Fibroblast of skin of back (primary cell): ENCODE measurements at places on chromosomes 7 and 10.

GRCh38 chr7:64101126-64101942 lies 56.1 kb downstream of the ZNF727 start:
- DNase-seq = no peak

DNA sequence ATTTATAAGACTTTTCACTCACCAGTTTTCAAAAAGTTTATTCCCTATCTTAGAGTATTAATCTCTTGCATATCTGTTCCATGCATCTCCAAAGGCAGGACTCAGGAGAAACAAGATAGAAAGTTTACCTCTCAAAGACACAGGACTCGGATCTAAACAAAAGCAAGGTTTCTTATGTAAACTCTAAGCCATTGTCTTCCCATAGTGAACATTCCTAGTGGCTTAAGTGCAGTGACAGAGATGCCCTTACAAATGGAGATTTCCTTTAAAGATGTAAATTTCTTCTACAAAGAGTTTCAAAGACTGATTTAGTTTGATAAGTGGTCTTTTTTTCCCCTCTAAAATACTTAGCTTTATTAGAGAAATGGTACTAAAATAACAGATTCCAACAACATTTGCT lies 209.8 kb downstream of the ACTR3B start:
- no peak for DNase-seq

GRCh38 chr7:75639886-75640190 lies 98.9 kb downstream of the HIP1 start:
- no peak for DNase-seq

- DNase-seq = peak; percentile 41
These were observed 449.1 kb downstream of the KCNMA1 start for GRCh38 chr10:77188521-77188920.

- DNase-seq = no peak
These were observed 101.5 kb upstream of the PRSS1 start for GRCh38 chr7:142647749-142648148.

GRCh38 chr10:63716016-63716580 lies 194.9 kb downstream of the REEP3 start:
- DNase-seq = no peak

GRCh38 chr7:47386273-47386835 lies 195.6 kb downstream of the TNS3 start:
- DNase-seq = no peak

DNA sequence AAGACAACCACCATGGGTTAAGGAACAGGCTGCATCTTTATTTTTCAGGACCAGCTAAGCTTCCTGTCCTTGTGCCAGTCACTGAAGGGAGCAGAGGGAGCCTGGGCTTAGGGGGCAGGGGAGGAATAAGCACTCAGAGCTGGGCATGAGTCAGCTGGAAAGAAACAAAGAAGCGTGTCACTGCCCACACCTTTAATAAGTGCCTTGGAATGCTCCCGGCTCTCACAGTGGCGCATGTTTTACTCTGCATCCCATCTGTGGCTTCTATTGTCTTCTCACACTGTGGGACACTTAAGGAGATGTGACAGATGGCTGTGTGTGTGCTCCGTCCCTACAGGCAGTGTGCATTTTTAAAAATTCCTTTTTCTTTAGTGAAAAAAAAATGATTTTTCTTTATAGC lies 71.7 kb downstream of the MTURN start:
- DNase-seq = peak; percentile 66

DNA sequence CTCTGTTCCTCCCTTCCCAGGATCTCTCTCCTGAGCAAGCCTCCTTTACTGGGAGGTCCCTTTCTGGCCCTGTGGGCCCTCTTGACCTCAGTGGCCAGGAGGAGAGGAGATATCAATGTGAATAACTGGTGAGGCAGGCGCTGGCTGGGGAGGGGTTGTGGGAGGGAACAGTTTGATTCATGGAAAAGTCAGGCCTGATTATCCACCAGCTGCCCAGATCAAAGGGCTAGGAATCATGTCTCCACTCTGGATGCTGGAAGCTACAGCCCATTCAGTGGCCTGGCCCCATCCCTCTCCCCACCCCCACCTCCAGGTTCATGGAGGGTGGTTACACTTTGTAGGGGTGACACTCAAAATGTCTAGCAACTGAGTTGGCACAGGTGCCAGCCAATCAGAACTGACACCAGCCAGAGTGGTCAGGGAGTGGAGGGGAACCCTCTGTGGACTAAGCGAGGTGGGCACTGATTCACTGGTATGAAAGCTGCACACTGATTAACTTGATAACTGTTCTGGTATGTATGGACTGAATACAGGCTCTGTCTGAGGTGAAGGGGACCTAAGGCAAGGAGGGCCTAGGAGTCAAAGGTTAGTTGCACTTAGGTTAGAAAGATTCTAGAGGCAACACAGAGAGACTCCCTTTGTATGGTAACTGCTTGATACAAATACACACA lies 4.8 kb downstream of the PRRT4 start:
- DNase-seq = no peak

DNA sequence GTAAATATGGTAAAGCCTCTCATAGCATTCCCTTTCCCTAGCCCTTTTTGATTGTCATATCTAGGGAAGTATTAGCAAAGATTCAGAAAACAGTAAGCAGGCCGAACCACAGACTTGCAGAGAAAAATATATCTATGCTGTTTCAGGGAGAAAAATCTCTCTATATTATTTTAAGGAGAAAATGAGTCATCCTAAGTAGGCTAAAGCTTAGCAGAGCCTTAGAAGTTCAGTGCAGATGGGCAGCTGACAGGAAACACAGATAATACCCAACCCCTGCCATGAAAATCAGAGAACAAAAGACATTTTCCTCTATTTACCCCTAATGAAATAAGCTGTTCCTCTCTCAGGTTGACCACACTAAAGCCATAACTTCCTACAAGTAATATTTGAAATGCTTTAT lies 16.5 kb downstream of the C1QL3 start:
- peak; percentile 42 for DNase-seq

DNA sequence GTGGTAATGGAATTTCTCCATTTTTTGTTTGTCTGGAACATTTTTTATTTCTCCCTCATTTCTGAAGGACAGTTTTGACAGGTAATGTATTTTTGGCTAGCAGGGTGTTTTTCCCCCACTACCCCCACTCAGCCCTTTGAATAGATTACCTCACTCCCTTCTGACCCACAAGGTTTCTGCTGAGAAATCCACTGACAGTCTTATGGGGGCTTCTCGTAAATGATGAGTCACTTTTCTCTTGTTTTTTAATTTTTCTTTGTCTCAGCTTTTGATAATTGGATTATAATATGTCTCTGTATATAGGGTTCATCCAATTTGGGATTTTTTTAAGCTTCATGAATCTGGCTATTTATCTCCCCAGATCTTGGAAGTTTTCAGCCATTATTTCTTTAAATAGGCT lies 74.7 kb upstream of the CCDC71L start:
- DNase-seq = no peak

DNA sequence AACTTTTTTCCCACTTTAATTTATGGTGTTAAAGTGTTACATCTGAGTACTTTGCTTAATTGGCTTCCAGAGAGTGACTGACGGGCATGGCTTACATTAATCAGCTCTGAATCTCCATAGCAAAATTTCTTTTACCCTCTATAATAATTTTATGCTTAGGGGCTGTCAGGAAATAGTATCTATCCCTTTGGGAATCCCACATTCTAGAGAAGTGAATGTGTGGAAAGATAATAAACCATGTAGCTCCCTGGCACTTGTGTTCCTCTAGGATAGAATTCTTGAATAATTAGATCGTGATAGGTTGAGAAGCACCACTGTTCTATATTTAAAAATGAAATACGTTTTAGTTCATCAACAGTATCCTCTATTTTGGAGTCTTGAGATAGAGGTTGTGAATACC lies 89.6 kb downstream of the DNAJB9 start:
- DNase-seq = peak; percentile 73

DNA sequence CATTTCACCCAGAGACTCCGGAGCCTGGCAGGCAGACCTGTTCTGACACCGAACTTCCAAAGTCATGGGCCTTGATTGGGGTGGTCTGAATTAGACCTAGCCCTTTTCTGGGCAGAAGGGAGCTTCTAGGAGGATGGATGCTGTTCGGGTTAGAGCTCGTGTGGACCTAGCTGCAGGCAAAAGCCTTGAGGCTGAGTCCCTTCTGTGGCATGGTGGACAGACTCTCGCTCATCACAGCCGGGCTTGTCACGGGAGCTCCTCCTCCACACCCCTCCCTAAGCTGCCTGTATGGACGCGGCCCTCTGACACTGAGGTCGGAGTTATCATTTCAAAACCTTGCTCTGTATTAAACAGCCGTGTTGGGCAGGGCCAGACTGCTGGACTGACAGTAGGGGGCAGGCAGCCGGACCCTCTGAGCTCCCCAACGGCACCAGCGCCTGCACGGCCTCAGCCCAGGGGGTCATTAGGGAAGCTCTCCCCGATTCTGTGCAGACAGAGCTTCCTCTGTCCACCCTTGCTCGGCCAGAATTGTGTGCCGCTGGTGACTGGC lies 2.2 kb downstream of the IRF5 start:
- DNase-seq = no peak

- DNase-seq = no peak
These were observed 2.8 kb upstream of the CDH23 start for GRCh38 chr10:71393841-71394475.

- DNase-seq = peak; percentile 95
These were observed 100.8 kb downstream of the C10orf90 start for GRCh38 chr10:126569513-126570244.

GRCh38 chr7:116593359-116594075 lies 68.7 kb downstream of the CAV1 start:
- DNase-seq = no peak

GRCh38 chr7:41889040-41889439 lies 186.2 kb upstream of the INHBA start:
- DNase-seq = no peak

GRCh38 chr10:93160829-93161228 lies 87.1 kb downstream of the CYP26A1 start:
- DNase-seq = peak; percentile 72

- DNase-seq = peak; percentile 22
These were observed 57.5 kb upstream of the PTPN12 start for GRCh38 chr7:77479536-77480088.

DNA sequence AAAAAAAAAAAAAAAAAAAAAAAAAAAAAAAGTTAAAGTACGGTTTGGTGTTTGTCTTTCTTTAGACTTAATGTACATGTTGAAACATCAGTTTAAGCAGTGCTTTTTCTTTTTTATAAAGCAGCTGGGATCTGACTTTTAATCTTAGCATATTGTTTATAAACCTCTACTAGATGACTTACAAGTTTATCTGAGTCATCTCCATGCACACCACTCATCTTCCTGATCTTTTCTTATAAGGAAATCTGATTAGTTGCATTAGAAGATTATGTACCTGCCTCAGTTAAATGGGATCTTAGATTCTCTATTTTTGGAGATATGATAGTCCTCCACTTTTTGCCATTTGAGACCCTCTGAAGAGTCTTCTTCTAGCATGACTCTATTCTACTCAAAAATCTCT lies 391.9 kb upstream of the LRGUK start:
- no peak for DNase-seq

DNA sequence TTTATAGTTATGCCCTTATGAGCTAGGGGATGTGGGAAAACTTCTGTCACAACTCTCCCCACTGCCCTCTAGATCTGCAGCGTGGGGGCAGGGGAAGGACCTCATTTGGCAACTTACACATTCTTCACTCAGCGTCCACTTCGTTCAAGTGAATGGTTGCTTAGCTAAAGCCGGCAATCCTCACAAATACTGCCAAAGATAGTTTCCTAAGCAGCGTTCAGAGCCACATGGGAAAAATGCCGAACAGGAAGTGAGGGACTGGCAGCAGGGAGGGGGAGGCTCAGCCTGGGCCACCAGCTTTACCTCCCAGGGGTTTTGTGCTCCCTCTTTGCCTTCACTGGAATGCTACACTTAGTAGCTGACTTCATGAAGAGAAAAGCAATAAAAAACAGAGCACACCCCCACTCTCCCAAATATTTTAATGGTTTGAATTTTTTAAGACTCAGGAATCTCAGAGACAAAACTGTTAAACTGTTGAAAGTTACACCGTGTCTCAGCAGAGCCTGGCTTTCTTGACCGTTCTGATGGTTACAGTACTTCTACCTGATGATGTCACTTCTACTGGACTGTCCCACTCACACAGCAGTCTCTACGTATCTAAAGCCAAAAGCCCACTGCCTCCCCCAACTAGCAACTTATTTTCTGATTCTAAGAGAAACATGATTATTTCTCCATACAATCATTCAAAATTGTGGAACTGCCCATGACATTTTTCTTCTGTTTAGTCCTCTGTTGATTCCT lies 10.4 kb downstream of the GRM3 start:
- peak; percentile 16 for DNase-seq

- DNase-seq = no peak
These were observed 754.7 kb downstream of the GRID1 start for GRCh38 chr10:85611746-85612377.

DNA sequence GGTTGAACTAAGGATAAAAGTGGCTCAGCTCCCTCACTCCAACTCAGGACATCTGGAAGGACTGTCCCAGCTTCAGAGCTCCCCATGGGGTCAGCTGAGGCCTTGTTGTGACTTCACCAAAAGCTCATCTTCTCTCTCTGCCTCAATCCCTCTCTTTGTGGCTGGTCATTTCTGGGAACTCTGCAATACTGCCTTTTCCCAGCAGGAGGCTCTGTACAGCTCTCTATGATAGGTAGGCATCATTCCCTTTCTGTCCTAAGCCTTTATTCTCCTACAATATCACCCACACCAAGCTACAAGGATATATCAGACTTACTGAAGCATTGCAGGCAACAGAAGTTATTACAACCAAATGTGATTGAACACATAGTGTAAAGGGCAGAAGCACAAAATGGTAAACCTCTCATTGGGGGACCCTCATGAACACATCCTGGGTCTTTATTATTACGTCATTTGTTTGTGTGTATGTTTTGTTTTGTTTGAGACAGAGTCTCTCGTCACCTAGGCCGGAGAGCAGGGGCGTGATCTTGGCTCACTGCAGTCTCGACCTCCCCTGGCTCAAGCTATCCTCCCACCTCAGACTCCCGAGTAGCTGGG lies 36.7 kb upstream of the PRPS1L1 start:
- peak; percentile 31 for DNase-seq

- no peak for DNase-seq
These were observed 64.0 kb downstream of the CTBP2 start for GRCh38 chr10:125096371-125096770.

- DNase-seq = no peak
These were observed 7.1 kb downstream of the ZMYND11 start for GRCh38 chr10:142371-142770.

DNA sequence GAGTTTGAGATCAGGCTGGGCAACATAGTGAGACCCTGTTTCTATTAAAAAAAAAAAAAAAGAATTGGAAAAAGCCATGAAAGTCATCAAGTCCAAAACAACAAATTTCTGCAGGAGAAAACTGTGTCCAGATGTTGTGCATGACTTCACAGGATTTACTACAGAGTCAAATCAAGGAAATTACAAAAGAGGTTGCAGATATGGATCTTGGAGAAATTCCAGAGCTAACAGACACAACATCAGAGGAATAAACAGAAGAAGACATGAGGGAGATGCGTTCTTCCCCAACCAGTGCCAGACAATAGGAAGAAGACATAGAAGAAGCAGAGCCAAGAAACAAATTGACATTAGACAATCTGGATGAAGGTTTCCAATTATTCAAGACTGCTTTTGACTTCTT lies 24.3 kb upstream of the KCNIP2 start:
- DNase-seq = no peak

GRCh38 chr7:46954181-46954580 lies 627.7 kb downstream of the TNS3 start:
- DNase-seq = no peak
